GM13977 (cell line): ENCODE measurements at places on chromosomes 2 and 18.
A peak's percentile ranks its signal among the peaks of the same experiment; 100 is the strongest.

DNA sequence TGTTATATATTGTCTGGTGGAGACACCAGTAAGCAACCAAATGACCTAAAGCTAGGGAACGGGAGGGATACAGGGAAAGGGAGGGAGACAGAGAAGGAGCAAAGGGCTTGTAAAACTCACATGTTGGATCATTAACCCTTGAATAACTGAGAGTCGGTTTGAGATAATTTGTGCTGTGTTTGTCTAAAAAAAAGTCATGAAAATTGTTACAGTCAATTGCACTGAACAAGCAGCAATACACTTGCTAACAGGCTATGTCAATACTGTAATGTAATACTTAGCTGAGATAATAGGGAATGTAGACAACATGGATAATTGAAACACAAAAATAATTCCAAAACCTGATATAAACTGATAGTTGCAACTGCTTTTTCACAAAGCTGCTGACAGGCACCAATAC is 71.3 kb upstream of the ZNF521 start:
- DNase-seq, result no peak

DNA sequence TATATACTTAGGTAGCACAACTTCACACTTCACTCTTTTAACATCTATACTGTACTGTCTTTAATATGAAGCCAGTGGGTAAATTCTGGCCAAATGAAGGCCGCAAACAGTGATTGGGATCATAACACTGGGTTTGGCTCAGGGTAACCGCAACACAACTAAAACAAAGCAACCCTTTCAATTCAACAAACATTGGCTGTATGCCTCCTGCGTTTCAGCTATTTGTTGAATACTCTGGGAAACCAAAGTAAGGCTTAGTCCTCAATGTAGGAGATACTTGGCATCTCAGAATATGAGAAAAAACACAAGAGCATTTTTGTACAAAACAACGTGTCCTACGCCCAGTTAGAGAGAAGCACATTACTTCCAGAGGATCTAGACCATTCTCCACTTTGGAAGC is 693.3 kb upstream of the KLHL29 start:
- DNase-seq, result no peak

DNA sequence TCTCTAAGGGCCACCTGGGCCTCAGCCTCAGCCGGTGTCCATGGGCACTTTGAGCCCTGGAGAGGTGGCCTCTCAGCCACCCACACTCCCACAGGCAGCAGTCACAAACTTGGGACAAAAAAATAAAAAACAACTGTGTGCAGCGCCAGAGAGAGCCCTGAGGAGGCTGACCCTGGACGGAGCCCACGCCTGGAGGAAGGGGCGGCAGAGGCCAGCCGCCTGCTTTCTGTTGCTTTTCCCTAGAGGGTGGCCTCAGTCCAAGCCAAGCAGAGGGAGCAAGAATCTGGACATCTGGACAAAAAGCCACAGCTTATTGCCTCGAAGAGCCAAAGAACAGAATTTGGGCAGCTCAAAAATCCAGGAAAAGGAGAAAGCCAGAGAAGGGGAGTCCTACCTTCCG is 43.3 kb upstream of the LDLRAD4 start:
- DNase-seq, result no peak

DNA sequence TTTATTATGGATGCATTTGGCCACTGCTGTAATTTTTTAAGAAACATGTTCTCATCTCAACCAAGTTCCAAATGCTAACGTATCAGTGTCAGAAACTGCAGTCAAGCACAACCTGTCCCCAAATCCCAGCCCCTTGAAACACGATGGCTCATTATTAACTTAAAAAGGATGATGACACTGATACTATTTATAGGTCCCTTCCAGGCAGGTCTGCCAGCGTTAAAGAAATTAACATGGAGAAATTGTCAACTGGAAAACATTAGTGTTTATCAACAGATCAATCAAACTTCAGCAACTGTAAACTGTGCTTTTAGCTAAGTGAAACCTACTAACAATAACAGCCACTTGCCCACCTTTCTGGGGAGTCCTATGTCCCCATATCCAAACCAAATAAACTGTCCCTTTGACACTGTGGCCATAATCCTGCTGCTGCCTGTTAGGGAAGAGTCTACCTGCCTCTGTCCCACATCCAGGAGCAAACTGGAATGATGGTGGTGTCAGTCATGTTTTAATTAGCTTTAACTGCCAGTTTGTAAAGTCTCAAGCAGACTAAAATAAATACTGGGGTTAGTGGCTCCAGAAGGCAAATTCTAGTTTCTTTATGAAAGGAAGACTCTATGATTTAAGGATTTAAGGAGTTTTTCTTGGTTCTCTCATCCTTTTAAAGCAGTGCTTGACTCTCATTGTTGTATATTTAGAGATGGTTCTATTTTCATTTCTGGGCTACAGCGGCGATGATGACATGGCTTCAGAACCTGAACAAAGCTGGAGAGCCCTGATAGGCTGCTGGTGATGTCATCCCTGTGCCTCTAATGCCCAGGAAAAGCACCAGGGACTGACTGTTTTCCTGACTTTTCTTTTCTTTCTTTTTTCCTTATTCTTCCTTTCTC is 583.6 kb upstream of the PIK3C3 start:
- no peak for DNase-seq

GRCh38 chr2:80429251-80429650 is 124.7 kb upstream of the LRRTM1 start:
- no peak for DNase-seq

DNA sequence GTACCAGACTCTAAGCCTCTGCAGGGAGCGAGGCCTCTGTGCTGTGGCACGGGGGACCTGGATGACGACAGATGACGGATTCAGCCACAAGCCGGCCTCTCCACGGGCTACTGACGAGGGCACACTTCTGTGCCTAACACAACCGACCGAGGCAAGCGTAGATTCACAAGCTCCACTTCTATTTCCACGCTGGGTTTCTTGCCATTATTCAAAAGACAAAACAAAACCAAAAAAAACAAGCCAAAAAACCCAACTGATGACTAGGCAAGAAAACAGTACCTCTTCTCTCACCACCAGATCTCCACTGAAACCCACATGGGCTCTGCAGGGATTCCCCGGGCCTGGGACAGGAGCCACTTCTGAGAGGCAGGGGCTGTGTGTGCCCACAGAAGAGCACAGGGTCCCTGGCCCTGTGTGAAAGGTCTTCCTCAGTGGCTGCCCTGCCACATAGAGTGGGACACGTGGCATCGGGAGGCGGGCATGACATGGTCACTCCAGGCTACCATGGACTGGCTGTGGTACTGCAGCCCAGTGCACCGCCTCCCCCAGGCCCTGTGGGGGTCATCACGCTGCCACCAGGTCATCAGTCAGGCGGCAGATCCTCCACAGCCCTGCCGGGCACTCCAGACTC is 254.7 kb downstream of the HDAC4 start:
- peak; percentile 77 for DNase-seq
